Naive thymus-derived CD8-positive, alpha-beta T cell (primary cell): ENCODE measurements at places on chromosomes 16 and 17.

GRCh38 chr16:87412371-87412995 lies 20.3 kb downstream of the MAP1LC3B start:
- H3K27me3 ChIP-seq = no peaks in the 10 kb centered on the region
- DNase-seq = no peak
- H3K4me3 ChIP-seq = no peak overlapping the region

- H3K27ac ChIP-seq = no peak overlapping the region
- no peaks in the 10 kb centered on the region for H3K4me1 ChIP-seq
- DNase-seq = no peak
- peaks cover 16% of the 10 kb centered on the region for H3K27me3 ChIP-seq
These were observed 190.2 kb downstream of the SOX9 start for GRCh38 chr17:72311004-72311403.

DNA sequence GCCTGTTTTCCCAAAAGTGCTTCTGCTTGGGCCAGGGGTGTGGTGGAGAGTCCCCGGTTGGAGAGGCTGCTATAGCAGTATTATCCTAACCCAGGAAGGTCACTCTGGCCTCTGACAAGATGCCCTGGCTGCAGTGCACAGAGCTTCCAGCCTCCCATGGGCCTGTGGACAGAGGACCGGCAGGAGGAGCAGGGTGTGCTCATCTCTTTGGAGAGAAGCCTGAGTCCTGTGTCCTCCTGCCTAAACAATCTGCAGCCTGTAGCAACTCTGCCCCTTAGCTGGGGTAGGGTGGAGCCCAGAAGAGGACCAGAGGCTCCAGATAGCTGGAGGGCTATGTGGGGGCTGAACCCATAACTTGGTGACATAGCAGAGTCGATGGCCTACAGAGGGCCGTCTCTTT lies 78.0 kb downstream of the MPRIP start:
- H3K4me3 ChIP-seq = peak overlapping the region; percentile 20
- peaks cover 51% of the 10 kb centered on the region for H3K4me1 ChIP-seq
- H3K27ac ChIP-seq = peak overlapping the region; percentile 89
- DNase-seq = no peak
- no peaks in the 10 kb centered on the region for H3K27me3 ChIP-seq
- H3K36me3 ChIP-seq = no peaks in the 10 kb centered on the region

DNA sequence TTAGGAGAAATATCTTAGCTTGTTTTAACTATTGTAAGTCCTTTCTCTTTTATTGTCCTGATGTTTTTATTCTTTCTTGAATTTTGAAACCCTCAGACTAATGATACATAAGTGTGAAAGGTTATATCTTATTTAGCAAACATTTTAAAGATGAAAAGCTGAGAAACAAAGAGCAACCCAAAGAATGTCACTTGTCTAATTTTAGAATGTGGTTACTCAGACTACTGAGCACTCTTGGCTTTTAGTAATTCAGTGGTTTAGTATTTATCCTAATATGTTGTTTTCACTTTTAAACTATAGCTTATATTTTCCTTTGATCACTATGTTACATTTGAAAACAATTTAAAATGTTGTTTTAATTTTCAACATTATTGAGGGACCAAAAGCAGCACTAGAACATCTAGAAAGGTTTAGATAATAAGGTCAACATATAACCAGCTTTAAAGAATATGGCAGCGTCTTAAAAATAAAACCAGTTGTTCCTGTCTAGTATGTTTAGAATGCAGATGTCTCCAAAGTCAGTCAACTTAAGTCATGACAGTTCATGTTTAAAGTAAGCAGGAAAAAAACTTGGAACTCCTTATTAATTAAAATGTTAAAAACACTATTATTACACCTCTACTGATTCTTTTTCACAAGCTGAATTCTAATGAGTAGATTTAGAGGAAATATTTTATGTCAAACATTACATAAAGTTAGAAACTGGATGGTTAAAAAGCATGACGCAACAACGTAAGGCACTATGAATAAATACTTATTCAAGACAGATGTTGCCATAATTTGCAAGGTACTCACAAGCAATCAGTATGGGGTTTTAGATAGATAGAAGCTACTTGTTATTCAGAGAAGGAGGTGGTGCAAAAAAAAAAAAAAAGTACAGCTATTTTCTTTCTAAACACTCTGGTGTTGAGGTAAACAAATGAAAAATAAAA lies 2.4 kb downstream of the MBTD1 start:
- no peaks in the 10 kb centered on the region for H3K27me3 ChIP-seq
- H3K4me3 ChIP-seq = peak overlapping the region; percentile 85
- H3K36me3 ChIP-seq = peaks cover 12% of the 10 kb centered on the region
- no peak for DNase-seq
- H3K4me1 ChIP-seq = peaks cover 23% of the 10 kb centered on the region

DNA sequence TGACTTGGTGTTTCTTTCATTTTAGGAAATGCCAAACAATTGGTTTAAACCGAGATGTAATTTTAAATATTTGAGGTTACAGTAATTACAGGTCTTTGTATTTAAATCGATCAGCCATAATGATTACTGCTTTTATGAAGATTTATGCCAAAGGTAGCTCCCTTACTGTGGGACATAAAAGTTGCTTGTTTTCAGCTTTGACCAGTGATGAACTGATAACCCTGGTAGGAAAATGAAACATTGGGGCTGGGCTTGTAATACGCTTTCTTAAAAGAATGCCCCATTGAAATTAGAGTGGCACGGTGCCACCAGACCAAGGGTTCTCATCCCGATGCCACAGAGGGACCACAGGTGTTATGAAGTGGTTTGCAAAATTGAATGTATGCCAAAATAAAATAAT lies 7.3 kb downstream of the TNRC6A start:
- peaks cover 96% of the 10 kb centered on the region for H3K4me1 ChIP-seq
- DNase-seq = no peak
- no peaks in the 10 kb centered on the region for H3K36me3 ChIP-seq
- peak overlapping the region; percentile 68 for H3K27ac ChIP-seq

DNA sequence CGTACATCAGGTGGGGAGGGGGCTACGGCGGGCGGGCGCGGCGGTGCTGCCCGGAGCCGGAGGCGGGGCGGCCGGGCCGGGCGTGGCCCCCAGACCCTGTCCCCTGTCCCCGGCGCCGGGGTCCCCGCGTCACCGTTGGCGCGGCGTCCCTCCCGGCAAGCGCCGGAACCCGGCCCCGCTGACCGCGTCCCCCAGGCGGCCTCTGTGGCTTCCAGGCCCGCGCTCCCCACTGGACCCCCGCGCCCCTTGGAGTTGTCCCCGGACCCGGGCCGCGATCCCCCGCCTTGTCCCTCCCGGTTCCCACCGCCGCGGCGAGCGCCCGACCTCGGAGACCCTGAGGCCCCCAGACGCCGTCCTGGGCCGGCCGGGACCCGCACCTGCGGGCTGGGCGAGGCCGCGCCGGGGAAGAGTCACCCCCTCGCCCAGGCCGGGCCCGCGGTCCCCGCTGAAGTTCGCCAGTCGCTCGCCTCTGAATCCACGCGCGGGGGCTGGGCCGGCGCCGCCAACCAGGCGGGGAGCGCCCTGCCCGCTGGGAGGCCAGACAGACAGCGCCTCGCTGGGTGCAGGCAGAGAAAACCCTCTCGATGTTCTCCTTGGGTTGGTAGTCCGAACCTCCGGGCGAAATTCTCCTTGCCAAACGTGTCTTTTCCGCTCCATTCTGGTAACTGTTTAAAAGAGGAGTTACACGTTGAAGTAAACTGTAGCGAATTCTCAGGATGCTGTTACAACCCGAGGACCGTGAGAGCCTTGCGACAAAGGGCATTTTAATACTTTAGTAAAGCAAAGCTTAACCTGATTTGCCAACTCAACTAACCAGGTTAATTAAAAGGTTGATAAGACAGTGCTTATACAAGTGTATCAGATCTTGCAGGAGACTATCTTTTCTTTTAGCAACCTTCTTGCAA lies 761 bp downstream of the GAN start:
- no peaks in the 10 kb centered on the region for H3K36me3 ChIP-seq
- peaks cover 53% of the 10 kb centered on the region for H3K4me1 ChIP-seq
- peak; percentile 45 for DNase-seq
- H3K27me3 ChIP-seq = no peaks in the 10 kb centered on the region

- no peak for DNase-seq
- peaks cover 91% of the 10 kb centered on the region for H3K36me3 ChIP-seq
- H3K4me1 ChIP-seq = peaks cover 46% of the 10 kb centered on the region
- no peaks in the 10 kb centered on the region for H3K27me3 ChIP-seq
These were observed 77.0 kb downstream of the CYTH1 start for GRCh38 chr17:78705071-78705470.

- DNase-seq = no peak
- H3K36me3 ChIP-seq = no peaks in the 10 kb centered on the region
- H3K4me3 ChIP-seq = peak within 1 kb of the TSS; percentile 12
- H3K4me1 ChIP-seq = peaks cover 22% of the 10 kb centered on the region
- peaks cover 7% of the 10 kb centered on the region for H3K27me3 ChIP-seq
- no peak within 1 kb of the TSS for H3K27ac ChIP-seq
These were observed at the start of gene BHLHA9 for GRCh38 chr17:1270210-1271029. TSS of gene BHLHA9 (plus strand) at chr17:1270444. CDS start at chr17:1270564, 120 bp downstream.

DNA sequence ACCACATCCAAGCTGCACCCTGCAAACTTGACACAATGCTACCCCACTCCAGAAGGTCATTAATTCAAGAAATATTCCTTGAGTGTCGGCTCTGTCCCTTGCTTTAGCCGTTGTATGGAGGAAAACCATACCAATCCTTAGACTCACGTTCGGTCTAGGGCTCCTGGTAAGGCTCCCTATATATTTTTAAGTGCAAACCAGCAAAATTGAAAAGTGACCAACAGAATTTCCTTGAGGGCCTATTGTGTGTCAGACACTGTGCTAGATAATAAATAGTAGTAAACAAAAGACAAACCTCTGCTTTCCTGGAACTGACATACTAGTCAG lies 390 bp upstream of the BBS2 start:
- no peaks in the 10 kb centered on the region for H3K27me3 ChIP-seq
- H3K4me3 ChIP-seq = peak overlapping the region; percentile 88
- H3K36me3 ChIP-seq = no peaks in the 10 kb centered on the region
- DNase-seq = no peak

DNA sequence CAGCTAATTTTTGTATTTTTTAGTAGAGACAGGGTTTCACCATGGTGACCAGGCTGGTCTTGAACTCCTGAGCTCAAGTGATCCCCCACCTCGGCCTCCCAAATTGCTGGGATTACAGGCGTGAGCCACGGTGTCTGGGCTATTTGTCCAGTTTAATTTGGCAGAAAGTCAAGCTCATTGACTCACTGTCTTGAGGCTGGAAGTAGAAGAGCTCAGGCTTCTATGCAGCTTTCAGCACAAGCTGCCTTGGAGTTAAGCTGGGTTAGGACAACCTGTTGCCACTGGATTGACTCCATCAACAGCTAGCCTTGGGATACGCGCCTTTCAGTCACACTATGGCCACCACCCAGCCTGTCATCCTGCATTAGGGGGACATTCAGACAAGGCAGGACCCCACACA lies 76.2 kb upstream of the DNAH17 start:
- no peaks in the 10 kb centered on the region for H3K27me3 ChIP-seq
- no peak for DNase-seq
- no peak overlapping the region for H3K4me3 ChIP-seq
- no peaks in the 10 kb centered on the region for H3K36me3 ChIP-seq
- H3K4me1 ChIP-seq = no peaks in the 10 kb centered on the region

DNA sequence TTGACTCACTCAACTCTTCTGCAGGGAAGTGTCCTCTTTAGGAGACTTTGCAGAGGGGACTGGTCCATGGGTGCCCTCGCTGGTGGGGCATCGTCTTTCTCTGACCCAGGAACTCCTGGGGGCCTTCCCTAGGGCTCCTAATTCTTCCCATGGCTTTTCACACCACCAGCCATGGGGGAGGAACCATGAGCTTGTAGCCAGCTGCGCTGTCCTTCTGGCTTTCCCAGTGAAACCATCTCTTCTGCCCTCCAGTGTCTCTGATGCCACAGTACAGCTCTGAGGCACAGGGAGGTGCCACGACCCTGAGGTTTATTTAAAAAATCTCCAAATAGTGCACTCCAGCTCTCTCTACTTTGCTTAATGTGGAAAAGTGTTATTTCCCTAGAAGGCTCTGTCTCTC lies 78.6 kb downstream of the SDR42E1 start:
- no peak overlapping the region for H3K27ac ChIP-seq
- no peaks in the 10 kb centered on the region for H3K36me3 ChIP-seq
- no peak for DNase-seq
- H3K4me3 ChIP-seq = no peak overlapping the region
- H3K27me3 ChIP-seq = no peaks in the 10 kb centered on the region

GRCh38 chr16:55035029-55035428 lies 104.4 kb downstream of the IRX5 start:
- no peak overlapping the region for H3K27ac ChIP-seq
- H3K4me3 ChIP-seq = no peak overlapping the region
- no peaks in the 10 kb centered on the region for H3K36me3 ChIP-seq
- no peak for DNase-seq
- H3K27me3 ChIP-seq = peaks cover 15% of the 10 kb centered on the region

DNA sequence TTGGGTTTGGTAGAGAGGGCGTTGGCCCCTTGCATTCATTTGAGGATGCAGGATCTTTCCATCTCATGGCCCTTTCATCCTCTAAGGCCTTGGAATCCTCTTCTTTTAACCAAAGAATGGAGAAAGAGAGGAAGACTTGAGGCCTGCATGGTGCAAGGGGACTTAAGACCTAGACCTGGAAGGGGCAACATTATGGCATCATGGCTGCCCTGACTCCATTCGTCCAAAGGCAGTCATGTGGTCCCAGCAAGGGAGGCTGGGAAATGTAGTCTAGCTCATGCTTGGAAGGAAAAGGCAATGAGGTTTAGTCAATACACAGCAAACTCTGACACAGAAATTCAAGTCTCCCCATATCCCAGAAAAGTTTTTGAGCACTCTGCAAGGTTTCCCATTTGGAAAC lies 30.7 kb upstream of the CDRT4 start:
- DNase-seq = no peak
- H3K4me3 ChIP-seq = no peak overlapping the region
- peaks cover 8% of the 10 kb centered on the region for H3K4me1 ChIP-seq

DNA sequence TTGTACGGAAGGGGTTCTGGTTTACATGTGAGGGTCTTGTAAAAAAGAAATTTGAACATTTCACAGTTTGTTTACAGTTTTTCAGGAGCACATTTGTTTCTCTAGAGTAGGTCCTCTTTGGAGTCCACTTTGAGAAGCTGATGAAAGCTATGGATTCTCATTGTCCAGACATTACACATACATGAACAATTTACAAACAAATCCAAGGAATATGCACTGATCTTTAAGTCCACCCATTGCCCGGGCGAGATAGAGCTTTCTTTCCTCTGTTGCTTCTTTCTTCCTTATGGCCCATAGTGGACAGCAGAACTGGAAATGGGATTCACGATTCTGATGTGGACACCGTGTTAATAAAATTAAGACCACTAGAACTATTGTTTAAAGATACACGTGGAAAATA lies 1.9 kb downstream of the DCAF7 start:
- peak overlapping the region; percentile 93 for H3K27ac ChIP-seq
- no peak for DNase-seq
- H3K27me3 ChIP-seq = no peaks in the 10 kb centered on the region
- peak overlapping the region; percentile 89 for H3K4me3 ChIP-seq
- peaks cover 5% of the 10 kb centered on the region for H3K36me3 ChIP-seq
